RPMI7951 (cell line): ENCODE measurements at places on chromosomes 2 and 18. TPM values are rescaled to one million over a fixed set of nuclear protein-coding genes. Genes with fewer than 3 reads are reported as not detected.

DNA sequence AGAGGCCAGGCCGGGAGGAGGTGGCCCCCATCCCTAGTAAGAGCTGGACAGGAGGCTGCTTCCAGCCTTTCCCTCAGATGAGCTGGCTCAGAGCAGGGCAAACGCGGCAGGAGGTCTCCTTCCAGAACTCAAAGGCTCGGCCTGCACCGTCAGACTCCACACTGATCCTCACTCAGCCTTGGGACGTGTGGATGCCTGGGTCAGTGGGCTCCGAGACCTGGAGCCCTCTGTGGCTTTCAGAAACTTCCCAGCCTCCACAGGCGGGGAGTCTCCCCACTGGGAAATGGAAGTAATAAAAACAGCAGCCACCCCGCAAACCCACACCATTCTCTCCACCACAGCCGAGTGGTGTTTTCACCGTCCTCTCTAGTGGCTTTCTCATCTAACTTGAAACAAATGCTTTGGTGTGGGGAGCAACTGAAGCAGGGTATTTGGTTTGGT lies 54.3 kb downstream of the INPP5D start:
- no peak for DNase-seq

DNA sequence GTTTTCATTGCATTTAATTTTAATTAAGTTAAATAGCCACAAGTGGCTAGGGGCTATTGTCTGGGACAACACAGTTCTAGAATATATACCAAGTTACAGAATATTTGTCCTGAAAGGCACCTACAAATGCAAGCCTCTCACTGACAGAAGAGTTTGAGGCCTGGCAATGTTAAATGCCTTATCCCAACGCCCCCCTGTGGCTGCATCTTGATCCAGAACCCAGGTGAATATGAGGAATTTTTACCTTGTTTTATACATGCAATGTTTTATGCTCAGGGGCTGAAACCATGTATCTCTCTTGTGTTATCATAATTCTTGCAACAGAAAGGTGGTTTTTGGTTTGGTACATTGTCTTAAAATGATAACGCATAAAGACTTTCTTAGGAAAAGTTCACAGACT lies 71.8 kb upstream of the SEC11C start:
- DNase-seq: peak; percentile 22

GRCh38 chr2:158482594-158482993 lies 25.8 kb downstream of the PKP4 start:
- peak; percentile 33 for DNase-seq

Gene CFC1
- total RNA-seq: not detected in 2 replicates

GRCh38 chr2:145114726-145115125 lies 594.8 kb upstream of the ZEB2 start:
- peak; percentile 87 for DNase-seq

GRCh38 chr2:64586883-64587481 lies 62.9 kb downstream of the AFTPH start:
- DNase-seq: peak; percentile 59

Gene RETSAT
- total RNA-seq: 47.3 and 47.9 TPM in 2 replicates

Gene CRYBA2
- 0.20 TPM in 1 of 2 replicates, not detected in the other for total RNA-seq

- no peak for DNase-seq
These were observed 49.3 kb upstream of the AP1S3 start for GRCh38 chr2:223886726-223887125.

DNA sequence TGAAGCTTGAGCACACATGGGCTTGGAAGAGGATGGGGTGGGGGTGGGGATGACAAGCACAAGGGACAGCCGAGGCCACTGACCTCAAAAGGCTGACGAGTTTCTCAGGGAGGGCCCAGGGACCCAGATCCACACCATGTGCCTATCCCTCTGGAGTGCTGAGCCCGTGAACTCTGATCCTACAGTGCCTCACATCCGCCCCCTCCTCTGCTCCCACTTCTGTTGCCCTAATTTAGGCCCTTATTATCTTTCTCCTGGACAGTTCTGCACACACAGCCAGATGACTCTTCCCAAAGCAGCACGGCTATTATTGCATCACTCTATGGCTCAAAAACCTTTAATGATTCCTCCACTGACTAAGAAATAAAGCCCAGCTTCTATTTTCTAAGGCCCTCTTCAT lies 24.8 kb downstream of the CYRIA start:
- no peak for DNase-seq

DNA sequence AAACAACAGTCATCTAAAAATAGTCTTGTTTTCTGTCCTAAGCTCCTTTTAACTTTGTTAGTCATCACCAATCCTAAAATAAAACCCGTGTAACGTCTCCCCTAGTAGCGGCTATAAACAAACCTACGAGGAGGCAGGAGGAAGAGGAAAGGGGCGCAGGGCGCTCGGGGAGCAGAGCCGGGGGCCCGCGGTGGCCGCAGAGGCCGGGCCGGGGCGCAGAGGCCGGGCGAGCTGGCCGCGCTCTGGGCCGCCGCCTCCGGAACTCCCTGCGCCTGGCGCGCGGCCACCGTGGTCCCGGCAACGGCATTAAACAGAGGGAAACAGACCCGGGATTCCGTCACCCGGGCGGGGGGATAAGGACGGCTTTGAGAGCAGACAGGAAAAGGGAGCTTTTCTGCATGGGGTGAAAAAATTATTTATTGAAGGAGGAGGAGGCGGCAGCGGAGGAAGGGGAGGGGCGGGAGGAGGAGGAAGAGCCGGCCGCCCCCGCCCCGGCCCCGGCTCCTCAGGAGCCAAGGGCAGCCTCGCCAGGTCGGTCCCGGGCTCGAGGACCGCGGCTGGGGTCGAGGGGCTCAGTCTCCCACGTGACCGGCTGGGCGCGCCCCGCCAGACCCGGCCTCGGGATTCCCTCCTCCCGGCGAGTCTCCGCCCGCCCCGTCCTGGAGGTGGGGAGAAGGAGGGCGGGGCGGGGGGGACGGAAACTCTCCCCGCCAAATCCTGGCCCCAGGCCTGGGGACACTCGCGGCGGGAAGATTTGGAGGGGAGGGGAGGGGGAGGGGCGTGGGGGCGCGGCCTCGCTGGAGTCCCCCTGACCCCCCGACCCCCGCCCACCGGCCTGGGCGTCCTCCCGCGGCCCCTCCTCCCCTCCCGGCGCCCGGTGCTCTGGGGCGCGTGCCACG lies 1.8 kb upstream of the NFATC1 start:
- DNase-seq: peak; percentile 75

Gene ACKR3
- 14.2 and 24.0 TPM in 2 replicates for total RNA-seq

DNA sequence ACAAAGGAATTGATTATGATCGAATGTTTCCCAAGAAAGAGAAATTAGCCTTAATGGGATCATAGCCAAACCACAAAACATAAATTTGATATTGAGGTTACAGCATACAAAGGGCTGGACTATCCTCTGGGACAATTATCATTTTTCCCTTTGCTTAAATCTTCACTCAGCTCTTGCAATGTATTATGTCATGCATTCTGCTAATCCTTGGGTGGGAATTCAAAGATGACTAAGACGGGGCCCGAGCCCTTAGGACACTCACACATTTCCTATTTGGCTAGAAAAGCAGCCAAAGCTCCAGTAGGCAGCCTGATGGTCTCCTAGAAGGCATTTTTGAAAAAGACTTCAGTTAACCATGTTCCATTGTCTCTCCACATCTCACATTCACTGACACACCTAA lies 17.2 kb upstream of the NMI start:
- peak; percentile 82 for DNase-seq

Gene UGT1A8
- total RNA-seq: not detected in 2 replicates

DNA sequence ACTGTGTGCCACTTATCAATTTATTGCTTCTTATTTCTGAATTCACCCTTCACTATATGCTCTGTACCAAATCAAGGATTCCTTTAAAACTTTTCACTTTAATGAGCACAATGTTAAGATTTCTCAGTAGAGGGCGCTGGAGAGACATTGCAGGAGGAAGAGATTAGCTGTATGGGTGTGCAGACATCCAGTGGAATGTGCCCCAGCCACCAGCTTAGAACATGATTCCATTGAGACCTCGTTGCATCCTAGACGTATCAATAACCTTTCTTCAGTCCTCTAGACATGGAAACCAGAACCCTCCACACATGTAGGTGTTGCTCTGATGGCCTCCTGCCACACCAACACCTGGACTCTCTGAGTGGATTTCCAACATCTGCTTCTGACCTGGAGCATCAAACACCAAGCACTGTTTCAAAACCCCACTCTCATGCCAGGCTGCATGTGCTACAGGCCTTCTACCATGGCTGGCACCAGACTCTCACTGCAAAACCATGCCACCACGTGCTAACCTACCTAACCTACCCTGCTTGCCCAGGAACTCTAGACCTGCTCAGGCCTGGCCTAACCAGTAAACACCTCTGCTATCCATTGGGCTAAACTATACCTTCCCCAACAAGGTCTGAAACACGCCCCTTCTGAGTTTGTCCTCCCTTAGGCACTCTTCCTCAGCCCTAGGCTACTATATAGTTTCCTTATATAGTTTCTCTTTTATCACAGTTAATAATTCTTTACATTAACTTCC lies 633.2 kb upstream of the PKDCC start:
- DNase-seq: no peak

DNA sequence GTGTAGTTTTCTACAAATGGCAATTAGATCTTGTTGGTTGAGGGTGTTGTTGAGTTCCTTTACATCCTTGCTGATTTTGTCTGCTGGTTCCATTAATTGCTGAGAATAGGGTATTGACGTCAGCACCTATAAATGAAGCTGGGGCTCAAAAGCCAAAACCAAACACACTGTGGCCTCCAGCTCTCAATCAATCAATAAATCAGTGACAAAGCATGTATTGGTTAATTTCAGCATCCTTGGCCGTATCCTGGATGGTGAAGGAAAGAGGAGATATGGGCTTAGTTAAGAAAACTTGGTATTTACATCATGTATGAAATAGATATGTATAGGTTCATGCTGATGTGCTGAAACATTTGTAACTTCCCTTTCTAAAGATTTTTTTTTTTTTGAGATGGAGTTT lies 13.2 kb upstream of the APOB start:
- DNase-seq: no peak
